ENCODE measurements at places on chromosomes 13 and 19.

DNA sequence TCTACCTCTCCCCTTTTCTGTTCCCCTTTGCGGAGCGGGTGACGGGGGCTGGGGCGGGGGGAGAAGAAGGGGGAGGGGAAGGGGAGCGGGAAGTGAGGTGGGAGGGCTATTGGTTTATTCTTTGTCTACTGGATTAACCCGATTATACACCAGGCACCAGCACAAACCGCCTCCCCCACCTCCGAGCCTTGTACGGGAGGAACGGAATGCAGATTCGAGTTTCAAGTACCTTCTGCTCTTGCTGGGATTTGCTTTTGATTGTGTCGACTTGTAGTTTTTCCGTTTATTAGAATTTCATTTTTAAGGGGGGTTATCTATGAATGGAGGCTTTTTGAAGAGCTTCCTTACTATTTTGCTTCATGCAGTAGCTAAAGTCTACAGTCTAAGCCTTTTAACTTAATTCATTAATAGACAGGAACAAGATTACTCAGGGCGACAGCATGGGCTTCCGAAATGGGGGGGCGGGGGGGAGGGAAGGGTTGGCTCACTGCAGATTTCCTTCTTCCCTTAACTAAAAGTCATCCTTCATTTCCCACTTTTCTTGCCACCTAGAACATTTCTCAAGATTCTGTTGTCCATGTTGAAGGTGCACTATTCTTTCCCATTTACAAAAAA lies 937 bp upstream of the SPRY2 start:
- no peak for DNase-seq

- DNase-seq: no peak
Measured at GRCh38 chr19:4361152-4362046, 18.0 kb downstream of the MPND start.

DNA sequence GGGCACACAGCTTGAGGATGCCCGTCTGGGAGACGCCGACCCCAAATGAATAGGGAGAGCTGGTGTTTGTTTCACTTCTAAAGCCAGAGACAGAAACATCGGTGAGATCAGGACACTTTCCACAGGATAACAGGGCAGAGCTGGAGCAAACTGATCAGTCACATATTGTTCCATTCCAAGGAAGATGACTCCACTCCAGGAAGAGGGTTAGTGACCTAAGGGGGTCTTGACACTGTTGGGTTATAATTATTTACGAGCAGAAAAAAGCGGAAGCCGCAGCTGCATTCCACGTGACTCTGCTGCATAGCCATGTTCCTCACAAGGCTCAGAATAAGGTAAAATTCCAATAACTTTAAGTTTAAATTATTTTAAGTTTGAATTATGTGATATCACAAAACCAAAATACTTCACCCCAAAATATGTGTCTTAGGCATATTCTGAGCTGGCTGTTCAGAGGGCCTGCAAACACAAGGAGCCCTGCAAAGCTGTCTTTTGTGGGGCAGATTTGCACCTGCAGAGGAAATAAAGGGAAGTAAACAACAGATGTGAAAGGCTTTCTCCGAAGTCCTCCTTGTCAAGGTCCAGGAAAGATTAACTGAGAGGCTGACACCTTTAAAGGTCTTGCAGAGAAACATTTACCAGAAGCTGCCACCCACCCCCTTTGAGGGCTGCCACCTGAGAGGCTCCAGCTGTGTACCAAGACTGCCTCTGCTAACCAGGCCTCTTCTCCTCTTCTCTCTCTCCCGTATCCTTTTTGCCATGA lies 819.2 kb downstream of the UQCRFS1 start:
- no peak for DNase-seq

DNA sequence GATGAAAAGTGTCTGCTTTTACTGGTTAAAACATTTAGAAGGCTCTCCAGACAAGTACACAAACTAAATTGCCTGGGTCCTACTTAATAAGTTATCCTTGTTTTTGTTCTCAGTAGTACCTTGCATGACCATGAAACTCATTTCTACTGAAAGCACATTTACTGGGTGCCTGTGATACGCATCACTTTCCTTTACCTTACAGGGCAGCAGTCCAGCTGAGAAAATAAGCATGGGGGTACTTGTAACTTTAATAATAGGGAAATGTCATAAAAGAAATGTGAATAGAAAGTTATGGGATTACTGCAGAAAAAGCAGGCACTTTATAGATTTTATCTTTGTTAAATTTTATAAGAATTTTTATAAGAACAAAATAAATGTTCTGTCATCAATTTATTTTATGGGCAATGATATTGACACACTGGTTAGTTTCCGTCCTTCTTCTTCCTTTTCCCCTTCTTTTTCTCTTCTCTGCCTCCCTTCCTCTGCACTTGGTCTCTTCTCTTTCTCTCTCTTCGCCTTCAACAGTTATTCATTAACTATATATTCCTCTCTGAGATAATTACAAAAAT lies 107.3 kb upstream of the AKAP11 start:
- no peak for DNase-seq

GRCh38 chr19:33868788-33869412 lies 72.2 kb downstream of the KCTD15 start:
- peak; percentile 31 for DNase-seq

Measured in AG10803 (cell line).